Nucleus accumbens (tissue), 56 donors: ENCODE measurements at places on chromosomes 5 and 9.
A peak's percentile ranks its signal among the peaks of the same experiment; 100 is the strongest.

GRCh38 chr5:177300236-177300880 lies 3.2 kb downstream of the RAB24 start:
- DNase-seq, result no peak

GRCh38 chr9:79196606-79197005 lies 375.2 kb upstream of the TLE4 start:
- no peak for DNase-seq

GRCh38 chr5:60487885-60488442 lies 212.0 kb downstream of the DEPDC1B start:
- DNase-seq, result no peak

DNA sequence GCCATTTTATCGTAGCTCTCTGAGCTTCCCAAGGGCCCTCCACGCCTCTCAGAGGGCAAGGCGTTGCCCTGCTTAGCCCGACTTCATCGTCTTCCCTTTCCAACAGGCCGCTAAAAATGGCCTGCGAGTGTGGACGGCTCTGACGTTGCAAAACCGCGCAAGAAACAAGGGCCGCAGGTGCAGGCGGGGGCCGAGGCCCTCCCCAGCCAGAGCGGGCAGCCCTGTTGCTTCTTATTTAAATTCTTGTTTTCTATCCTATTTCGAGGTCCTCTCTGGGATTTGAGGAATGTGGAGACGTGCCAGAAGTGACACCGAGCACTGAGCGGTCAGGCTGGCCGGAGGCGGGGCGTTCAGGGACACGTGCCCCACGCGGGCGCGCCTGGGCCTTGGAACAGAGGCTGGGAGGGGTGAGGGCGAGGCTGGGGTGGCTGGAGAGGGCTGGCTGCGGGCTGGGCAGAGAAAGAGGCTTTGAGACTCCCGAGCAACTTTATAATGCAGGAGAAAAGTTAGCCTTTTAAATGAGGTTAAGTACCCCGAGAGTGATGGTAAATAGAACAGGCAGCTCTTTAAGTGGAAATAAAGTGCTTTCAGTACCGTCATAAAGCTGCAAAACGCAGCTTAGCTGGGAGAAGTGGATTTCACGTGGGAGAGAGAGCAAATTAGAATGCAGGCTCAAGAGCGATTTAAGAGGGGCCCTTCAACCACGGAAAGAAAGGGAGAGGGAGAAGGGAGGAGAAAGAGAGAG lies 243.6 kb downstream of the AUH start:
- DNase-seq, result peak; percentile 53
